ENCODE measurements at places on chromosomes 2 and 18. TPM values are rescaled to one million over a fixed set of nuclear protein-coding genes. Genes with fewer than 3 reads are reported as not detected.
A peak's percentile ranks its signal among the peaks of the same experiment; 100 is the strongest.

CCDC88A gene
- total RNA-seq = 119 TPM

DNA sequence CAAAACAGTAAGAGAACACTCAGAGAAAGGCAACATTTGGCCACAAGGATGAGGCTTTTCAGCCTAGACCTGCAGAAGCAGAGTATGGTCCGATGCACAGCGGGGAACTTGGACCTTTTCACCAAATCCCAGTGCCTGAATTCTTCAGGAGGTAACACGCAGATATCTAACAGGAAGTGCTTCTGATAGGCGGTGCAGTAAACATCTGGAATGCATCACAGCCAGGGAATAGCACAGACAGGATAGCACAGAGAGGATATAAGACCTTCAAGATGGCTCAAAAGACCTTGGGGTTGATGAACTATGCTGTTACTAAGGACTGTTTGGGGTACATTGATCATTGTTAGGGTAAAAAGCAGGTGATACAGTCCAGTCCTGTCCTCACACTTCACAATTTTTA, 1.7 kb downstream of the TMEM127 start:
- no peak for DNase-seq

DNA sequence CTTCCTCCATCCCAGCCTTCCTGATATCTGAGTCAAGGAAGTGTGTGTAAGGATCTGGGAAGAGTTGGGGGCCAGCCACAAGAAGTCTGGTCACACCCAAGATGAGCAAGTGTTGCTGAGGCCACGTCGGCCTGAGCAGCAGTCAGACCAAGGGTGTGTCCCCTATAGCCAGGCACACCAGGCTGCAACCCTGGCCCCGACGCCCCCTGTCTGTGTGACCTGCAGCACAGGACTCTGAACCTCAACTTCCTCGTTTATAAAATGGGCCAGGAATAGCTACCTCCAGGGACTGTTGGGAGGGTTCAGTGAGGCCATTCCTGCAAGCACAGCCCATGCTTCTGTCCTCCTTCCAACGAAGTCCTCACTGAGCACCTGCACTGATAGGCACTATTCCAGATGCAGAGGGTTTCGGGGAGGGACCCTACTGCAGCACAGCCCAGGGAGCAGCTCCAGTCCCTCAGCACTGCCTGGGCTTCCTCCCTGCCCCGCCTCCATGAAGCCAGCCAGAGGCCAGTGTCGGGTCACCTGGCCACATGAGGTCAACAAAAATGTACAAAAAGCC, 13.3 kb downstream of the LIMS2 start:
- DNase-seq = peak; percentile 54

DNAH7 gene
- total RNA-seq = 9.2 TPM

DNA sequence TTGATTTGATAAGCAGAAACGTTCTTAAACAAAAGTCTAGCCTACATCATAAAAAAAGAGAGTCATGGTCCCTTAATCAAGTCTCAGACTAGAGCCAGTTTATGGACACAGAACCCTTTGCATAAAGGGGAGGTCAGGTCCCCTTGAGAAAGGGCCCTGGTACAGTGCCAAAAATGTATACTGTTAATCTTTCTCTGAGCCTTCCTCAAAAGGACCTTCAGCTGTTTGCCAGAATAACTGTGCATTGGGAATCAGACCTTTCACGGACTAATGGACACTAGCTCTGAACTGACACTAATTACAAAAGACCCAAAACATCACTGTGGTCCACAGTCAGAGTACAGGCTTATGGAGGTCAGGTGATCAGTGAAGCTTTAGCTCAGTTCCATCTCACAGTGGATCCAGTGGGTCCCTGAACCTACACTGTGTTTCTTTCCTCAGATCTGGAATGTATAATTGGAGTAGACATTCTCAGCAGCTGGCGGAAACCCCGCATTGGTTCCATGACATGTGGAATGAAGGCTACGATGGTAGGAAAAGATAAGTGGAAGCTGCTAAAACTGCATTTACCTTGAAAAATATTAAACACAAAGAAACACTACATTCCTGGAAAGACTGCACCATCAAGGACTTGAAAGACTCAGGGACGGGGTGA, 151.4 kb downstream of the TMEFF2 start:
- no peak for DNase-seq

ATP6V1B1 gene
- total RNA-seq = 2.2 TPM
